ENCODE measurements at places on chromosomes 16 and 17.

- DNase-seq = no peak
Observed at GRCh38 chr16:8742068-8742467, 55.4 kb downstream of the TMEM186 start.

DNA sequence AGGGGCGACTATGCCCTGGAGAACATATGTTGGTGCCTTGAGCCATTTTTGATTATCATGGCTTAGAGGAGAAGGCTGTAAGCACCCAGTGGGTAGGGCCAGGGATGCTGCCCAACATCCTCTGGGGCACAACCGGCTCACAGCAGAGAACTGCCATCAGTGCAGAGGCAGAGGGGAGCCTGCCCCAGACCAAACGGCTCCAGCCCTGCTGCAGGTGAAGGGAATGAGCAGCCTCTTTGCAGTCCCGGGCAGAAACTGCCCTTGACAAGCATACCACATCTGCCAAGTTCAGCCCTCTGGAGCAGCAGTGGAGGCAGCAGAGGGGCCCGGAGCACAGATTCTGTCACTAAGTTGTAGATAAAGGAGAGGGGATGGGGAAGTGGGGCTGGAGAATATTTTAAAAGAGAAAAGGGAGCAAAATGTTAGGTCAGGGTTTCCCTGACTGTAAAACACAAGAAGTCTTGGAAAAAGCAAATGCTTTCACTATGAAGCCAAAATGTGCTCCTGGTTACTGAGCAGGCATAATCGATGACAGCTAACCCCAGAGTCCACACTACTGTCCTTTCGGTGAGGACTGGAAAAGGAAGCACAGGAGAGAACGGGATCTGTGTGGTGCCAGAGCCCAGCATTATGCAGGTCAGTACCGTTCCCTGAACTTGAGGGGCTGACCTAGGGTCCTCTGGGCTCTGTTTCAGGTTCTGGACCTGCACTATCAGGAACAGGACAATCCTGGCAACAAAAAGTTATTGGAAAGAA lies 72.0 kb downstream of the CREBBP start:
- DNase-seq = no peak

- DNase-seq = no peak
Observed at GRCh38 chr17:57187391-57187790, 68.9 kb upstream of the MSI2 start.

GRCh38 chr16:71885261-71885650 lies 1.3 kb upstream of the ZNF821 start:
- DNase-seq = peak; percentile 35

GRCh38 chr17:7838090-7839075 lies 4.4 kb downstream of the KDM6B start:
- DNase-seq = no peak

DNA sequence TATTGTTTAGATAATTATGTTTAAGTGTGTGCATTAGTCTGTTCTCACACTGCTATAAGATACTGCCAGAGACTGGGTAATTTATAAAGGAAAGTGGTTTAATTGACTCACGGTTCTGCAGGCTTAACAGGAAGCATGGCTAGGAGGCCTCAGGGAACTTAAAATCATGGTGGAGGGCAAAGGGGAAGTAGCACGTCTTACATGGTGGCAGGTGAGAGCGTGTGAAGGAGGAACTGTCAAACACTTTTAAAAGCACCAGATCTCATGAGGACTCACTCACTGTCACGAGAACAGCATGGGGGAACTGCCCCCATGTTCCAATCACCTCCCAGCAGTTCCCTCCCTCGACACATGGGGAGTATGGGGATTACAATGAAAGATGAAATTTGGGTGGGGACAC lies 203.5 kb upstream of the GOT2 start:
- no peak for DNase-seq

- DNase-seq = no peak
Observed at GRCh38 chr16:75792771-75793492, 66.6 kb upstream of the CPHXL start.

All from upper lobe of left lung (tissue), 6 donors.